ENCODE measurements at places on chromosomes 4 and X.

DNA sequence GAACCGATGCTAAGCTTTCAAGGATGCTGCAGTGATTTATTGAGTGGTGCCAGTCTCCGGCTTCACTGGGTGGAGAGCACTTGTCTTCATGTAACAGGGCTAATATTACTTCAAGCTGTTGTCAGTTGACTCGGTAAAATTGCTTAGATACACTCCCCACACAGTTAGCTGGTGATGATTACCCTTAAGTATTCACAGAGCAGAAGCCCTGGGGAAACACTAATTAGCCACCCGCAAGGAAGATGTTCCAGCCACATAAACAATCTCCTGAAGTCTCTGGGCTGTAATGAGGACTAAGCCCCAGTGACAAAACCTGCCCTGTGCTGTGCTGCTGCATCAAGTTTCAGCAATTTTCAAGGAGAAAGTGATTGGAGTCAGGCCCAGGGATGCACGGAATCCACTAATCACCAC is 37.3 kb upstream of the GK2 start:
- no peak for DNase-seq

GRCh38 chrX:140608111-140608510 is 101.4 kb upstream of the LINC00632 start:
- DNase-seq = no peak

DNA sequence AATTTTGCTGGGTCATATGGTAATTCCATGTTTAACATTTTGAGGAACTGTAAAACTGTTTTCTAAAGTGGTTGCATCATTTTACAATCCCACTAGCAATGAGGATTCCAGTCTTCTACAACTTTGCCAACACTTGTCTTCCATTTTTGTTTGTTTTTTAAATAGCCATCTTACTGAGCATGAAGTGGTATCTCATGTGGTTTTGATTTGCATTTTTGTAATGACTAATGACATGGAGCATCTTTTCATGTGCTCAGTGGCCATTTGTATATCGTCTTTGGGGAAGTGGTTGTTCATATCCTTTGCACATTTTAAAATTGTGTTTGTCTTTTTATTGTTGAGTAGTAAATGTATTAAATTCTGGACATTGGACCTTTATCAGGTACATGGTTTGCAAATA is 94.7 kb downstream of the TMEM131L start:
- no peak for DNase-seq

DNA sequence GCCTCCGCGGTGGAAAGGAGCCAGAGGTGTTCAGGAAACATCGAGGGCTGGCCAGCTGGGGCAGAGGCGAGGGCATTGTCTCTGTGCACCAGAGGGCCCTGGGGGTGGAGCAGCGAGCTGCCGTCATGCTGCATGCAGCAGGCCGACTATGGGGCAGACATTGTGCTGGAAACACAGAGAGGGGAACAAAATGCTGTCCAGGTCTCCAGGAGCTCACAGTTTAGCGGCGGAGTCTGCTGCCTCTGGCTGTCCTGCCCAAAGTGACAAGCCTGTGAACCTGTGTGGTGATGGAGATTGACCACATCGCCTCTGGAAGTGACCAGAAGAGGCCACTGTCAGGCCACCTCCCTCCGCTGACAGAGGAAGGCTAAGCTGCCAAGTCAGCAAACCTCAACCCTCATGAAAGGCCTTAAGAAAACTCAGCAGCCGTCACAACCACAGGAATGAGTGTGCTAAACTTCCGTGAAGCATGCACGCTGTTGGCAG is 20.1 kb upstream of the SASH3 start:
- no peak for DNase-seq

- no peak for DNase-seq
These were observed 8.5 kb upstream of the NXF3 start for GRCh38 chrX:103101299-103102042.
